ENCODE measurements at places on chromosomes 6 and 20.

DNA sequence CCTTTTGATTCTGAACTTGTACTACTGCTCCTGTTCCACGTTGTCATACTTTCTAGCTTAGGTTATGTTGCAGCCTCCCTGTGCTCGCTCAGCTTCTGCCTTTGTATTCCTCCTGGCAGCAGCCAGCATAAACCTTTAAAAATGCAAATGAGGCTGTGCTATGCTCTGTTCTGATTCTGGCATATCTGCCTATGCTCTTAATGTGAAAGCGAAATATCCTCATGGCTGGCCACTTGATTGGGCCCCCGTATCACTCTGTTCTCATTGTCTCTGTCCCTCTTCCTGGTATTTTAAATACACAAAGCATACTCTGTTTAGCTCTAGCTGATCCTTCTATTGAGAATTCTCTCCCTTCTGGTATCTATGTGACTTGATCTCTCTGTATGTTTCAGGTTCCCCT, 139.0 kb downstream of the JARID2 start:
- no peak for DNase-seq

DNA sequence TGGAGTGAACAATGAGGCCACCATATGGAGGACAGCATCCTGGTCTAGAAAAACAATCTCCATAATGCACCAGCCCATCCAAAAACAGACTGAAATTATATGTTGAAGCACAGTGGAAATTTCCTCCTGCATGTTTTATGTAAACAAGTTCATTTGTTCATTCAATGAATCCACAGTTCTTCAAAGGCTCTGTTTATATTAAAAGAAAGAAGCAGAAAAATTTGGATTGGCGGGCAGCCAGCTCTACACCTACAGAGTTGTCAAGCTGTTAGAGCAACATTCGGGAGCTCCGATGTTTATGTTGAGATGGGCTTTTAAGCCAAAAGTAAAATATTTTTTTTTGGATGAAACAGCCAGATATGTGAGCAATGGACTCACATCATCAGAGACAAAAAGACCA, 395.3 kb upstream of the SULF2 start:
- DNase-seq: no peak

- DNase-seq: no peak
These were observed 49.2 kb downstream of the FRK start for GRCh38 chr6:116011520-116011919.

GRCh38 chr6:71649915-71650314, 236.4 kb upstream of the RIMS1 start:
- no peak for DNase-seq

- DNase-seq: no peak
These were observed 1.4 kb upstream of the HLA-E start for GRCh38 chr6:30487926-30488325.

- DNase-seq: no peak
These were observed 32.3 kb upstream of the HLA-A start for GRCh38 chr6:29909985-29910384.

DNA sequence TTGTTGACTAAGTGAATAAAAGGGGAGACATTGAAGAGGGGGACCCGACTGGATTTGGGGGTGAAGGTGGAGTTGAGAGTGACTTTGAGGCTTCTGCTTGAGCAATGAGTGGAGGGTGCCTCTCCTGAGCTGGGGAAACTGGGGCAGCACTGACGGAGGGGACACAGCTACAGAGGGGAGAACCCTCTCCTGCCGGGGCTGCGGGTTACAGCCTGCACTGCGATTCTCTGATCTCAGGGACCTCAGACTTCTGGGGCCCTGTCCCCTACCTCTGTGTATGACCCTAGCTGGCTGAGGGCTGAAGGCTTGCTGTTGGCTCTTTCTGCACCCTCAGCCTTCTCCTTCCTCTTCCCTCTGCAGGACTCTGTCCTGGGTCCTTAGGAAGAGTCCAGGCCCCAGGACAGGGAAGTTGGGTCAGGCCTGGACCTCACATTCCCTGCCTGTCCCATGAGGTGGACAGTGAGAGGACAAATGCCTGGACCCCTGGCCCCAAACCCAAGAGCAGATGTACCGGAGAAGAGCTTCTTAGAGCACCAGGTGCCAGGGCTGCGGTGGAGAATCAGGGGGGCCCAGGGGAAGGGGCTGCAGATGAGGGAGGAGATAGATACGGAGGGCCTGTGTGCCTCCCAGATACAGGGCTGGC, 13.7 kb upstream of the FAM110A start:
- DNase-seq: no peak

- DNase-seq: no peak
These were observed 208.6 kb downstream of the MOXD1 start for GRCh38 chr6:132192631-132193030.

DNA sequence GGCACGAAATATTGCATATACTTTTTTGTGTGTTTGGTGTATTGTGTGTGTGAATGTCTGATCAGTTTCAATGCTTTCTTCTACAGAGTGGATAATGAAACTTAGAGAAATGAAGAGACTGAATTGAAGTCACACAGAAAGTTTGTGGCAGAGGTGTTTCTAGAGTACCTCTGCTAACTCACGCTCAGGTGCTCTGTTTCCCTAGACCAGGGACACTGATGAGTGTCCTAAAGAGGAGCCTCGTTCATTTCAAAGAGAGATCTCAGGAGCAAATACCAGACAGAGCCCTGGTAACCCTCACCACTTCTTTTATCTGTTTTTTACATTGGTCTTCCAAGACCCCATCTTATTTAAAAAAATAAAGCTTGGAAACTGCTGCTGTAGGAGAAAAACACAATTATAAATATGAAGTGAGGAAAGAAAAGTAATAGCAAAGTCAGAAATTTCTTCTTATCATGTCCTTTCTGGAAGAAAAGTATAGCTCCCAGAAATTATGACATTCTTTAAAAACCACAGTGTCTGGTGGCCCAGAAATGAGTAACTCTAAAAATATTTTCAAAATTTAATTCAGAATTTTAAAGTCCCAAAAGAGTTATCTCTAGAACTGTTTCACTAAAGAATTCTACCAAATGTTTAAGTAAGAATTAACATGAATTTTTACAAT, 720.6 kb downstream of the RFPL4B start:
- no peak for DNase-seq

- no peak for DNase-seq
These were observed 163.3 kb upstream of the BMP2 start for GRCh38 chr20:6604179-6604578.

DNA sequence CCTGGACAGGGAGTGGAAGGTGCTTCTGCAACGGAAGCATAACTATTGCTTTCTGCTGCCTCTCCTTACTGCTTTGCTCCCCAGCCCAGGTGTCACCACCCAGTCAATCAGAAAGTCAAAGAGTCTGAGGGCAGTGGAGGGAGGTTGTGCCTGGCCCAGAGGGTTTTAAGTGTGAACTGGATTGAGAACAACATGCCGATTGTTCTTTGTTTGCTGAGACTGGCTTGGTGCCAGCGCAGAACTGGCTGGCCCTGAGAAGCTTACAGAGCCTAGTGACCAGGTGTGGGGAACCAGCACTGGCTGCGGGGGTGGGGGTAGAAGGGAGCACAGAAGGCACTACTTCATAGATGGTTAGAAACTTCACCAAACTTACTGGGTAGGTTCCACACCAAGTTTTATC, 31.1 kb upstream of the ENPP4 start:
- DNase-seq: peak; percentile 74

GRCh38 chr6:166167801-166168615, at the start of gene TBXT:
Gene TBXT (minus strand): TSS chr6:166167851. CDS start chr6:166167591, 260 bp downstream.
- DNase-seq: no peak

DNA sequence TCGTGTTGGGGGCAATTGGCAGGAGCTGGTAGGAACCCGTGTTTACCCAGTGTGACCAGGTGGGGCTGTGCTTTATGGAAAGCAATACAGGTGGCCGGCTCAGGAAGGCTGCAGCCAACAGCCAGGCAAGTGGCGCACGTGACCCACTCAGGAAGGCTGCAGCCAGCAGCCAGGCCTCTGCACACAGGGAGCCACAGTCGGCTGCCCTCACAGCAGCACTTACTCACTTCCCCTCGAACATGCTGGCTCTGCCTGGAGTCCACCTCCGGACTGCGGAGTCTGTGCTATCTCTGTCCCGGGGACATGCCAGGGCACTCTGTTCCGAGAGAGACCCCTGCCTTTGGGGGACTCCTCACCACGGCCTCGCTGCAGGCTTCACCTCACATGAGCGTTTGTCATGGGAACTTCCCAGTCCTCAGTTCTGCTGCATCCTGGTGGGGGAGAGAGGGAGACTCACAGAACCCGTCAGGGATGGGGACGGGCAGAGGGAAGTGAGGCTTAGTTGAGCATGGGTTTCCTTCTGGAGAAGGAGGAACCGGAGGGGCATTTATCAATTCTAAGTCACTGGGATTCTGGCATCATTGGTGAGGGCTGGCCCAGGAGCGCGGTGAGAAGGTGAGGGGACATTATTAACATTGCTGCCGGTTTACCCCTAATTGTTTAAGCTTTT, 76.8 kb downstream of the TTLL2 start:
- DNase-seq: no peak

DNA sequence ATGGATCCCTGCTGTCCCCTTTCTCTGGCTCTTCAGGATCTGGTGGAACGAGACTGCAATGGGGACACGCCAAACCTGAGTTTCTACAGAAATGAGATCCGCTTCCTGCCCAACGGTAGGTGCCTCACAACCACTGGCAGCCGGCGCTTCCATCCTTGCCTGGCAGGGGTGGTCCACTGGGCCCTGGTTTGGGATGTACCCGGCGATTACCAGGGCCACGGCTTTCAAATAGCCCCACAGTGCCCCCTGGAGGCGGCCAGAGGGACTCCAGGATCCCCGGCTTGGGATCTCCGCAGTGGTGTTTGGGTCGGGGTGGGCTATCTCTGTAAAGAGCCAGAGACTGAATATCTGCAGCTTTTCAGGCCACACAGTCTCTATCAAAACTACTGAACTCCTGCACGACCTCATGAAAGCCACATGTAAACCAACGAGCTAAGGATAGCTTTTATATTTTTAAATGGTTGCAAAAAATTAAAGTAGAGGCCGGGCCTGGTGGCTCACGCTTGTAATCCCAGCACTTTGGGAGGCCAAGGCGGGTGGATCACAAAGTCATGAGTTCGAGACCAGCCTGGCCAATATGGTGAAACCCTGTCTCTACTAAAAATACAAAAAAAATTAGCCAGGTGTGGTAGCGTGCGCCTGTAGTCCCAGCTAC, 3.7 kb downstream of the OGFR start:
- no peak for DNase-seq

DNA sequence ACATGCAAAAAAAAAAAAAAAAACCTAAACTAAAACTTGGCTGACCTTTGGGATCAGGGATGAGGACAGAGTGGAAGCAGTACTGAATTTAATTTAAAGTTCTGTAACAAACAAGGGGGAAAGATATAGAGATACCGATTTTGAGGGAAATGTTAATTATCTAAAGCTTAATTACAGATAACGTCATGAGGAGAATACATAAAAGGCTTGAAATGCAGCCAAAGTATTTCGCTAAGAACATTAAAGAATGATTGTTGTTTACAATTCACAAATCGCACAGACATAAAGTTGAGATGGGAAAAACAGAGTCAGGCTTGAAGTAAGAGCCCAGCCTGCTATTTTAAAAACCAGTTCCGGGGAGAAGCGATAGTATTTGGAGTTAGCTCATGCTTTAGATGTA, 208.0 kb upstream of the SASH1 start:
- DNase-seq: no peak

DNA sequence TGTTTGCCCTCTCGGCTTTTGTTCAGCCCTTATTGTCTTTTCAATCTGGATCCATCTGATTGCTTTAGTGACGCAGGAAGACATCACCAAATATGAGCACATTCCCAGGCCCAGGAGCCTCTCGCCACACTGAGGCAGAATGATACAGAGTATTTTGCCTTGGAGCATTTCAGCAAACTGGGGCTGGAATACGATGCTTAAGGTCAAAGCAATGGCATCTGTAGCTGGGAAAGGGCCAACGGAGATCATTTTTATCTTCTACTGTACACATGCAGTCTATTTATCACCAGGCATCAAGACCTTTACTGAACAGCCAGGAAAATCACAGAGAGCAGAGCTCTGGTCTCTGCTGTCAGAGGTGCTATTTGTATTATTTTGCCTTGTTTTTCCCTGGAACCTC, 655.3 kb downstream of the RNF144B start:
- no peak for DNase-seq

DNA sequence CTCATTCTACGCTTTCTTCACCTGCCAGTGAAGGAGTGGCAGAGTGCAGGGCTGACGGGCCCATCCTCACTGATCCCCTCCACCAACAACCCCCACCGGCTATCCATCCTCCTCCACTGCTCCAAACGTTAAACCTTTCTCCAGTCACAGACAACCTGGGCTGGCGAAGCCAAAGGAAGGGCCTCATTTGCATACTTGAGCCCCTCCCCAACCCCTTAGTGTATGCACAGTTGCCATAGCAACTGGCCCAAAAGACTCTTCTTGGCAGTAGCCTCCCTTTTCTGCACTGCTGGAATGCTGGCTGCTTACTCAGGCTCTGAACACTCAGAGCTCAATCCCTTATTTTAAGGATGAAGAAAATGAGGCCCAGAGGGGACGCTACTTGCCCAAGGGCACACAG, 130.3 kb downstream of the GRM4 start:
- DNase-seq: no peak

DNA sequence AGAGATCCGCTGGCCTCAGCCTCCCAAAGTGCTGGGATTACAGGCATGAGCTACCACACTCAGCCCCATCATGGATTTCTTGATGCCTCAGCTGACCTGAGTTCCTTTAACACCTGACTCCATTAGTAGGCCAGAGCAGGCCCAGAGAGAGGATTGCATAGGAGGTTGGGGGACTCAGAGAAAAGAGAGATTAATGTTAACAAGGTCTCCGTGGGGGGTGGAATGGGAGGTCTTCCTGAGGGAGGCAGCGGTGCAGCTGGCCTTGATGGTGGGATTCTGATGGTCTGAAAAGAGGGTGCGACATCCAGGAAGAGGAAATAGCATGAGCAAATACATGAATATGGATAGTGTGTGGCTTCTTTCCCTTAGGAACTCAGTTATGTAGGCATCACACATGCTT, 9.9 kb downstream of the SGK2 start:
- no peak for DNase-seq

- DNase-seq: no peak
These were observed 66.9 kb downstream of the PYGB start for GRCh38 chr20:25314497-25315417.

DNA sequence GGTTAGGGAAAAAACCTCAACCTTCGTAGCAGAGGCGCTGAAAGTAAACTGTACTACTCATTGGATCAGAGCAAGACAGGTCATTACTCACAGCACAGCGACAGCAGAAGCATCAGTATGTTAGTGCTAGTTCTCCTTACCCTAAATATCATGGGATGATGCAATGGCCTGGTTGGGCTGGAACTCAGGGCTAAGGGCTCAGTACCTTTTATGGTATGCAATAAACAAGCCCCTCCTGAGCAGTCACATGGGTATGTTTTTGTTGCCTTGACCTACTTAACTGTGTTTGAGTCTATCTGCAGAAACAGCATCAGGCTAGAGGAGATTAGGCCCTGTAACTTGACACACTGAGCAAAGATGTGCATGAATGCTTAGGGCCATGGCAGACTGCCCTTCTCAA, 369.4 kb upstream of the IMPG1 start:
- DNase-seq: no peak
